NCI-H226 (cell line): ENCODE measurements at places on chromosomes 1 and 21.

DNA sequence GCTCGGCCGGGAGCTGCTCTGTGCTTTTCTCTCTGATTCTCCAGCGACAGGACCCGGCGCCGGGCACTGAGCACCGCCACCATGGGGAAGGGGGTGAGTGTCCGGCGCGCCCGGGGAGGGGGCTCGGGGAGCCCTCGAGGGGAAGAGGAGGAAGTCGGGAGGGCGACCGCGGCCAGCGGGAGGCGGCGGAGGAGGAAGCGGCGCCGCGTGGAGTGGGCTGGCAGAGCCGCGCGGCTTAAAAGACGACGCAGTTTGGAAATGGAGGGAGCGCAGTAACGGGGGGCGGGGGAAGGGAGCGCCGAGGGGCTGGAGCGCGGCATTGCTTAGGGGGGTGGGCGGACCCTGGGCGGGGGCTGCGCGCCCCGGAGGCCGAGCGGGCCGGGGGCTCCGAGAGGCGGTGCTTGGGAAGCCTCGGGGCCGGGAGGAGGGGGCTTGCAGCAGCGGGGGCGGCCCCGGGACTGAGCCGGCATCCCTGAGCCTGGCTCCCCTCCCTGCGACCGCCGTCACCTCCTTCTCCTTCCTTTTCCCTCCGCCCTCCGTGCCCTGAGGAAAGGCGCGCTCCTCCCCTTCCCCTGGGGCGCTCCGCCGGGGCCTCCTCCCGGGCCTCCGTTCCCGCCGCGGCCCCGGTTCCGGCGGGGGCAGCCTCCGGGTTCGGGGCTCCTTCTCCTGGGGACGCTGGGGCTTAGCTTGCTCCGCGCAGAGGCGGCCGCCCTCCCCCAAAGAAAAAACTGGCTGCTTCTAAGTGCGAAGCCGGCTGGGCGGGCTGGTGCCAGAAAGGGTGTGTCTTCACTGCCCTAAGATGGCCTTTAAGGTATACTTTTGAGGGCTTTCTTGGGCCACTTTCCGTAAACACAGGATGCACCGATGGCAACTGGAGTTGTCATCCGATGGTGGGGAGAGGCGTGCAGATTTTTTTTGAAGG is 648 bp downstream of the ATP1A1 start:
- DNase-seq = no peak

DNA sequence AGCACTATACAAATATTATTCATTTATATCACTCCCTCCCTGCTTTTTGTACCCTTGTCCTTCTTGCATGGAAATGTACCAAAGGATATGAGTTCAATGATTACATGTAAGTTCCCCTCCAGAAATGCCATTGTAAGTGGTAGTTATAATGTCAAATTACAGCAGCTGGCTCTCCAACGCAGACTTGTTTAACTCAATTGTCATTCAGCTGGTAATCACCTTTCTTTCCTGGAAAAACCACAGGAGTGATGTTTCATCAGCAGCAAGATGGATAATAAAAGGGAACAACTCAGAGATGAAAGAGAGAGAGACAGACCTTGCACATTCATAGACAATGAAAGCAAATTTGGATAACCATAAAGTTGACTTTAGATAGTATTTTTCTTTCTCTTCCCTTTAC is 578.6 kb upstream of the PBX1 start:
- DNase-seq = no peak

- DNase-seq = no peak
Measured at GRCh38 chr1:68449901-68450300, at the start of gene RPE65. RPE65 (minus strand) TSS chr1:68449954; CDS start chr1:68449905, 49 bp downstream.

GRCh38 chr1:115036814-115037507 is 7.3 kb downstream of the TSHB start:
- no peak for DNase-seq

- no peak for DNase-seq
Measured at GRCh38 chr1:93876244-93876643, 2.8 kb downstream of the DNTTIP2 start.

DNA sequence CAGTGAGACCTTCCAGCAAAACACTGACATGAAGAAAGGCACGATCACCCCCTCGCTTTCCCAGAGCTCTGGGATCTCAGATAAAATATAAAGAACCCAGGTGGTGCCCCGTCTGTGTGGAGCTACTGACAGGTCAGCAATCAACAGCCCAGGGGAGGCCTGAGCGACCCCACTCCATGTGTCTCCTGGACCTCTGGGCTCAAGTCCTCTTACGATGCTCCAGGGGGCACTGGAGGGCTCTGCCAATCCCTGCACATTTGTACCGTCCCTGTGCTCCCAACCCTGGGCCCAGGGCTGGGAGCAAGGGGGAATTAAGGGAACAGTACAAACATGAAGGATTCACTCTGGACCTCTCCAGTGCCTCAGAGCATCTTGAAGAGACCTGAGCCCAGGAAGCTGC is 12.5 kb downstream of the S100A7A start:
- no peak for DNase-seq
